Nephron progenitor cell (in vitro differentiated cells): ENCODE measurements at places on chromosomes 6 and 20.

GRCh38 chr6:101630941-101631340, 237.4 kb downstream of the GRIK2 start:
- no peak for DNase-seq

DNA sequence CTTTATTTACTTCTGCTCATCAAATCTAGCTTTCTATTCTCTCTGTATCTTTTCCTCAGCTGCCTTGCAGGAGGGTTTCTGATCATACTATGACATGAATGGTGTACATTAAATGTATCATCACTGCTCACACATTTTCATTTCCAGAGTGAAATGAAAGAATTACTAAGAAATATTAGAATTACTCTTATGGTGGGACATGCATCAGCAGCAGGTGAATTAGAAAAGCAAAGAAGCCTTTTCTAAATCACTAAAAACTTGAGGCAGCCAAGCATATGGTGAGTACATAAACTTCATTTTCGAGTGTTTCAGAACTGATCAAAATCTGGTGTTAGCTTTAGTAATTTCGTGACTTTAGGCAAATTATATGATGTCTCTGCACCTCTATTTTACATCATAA, 23.6 kb downstream of the IL17A start:
- no peak for DNase-seq

DNA sequence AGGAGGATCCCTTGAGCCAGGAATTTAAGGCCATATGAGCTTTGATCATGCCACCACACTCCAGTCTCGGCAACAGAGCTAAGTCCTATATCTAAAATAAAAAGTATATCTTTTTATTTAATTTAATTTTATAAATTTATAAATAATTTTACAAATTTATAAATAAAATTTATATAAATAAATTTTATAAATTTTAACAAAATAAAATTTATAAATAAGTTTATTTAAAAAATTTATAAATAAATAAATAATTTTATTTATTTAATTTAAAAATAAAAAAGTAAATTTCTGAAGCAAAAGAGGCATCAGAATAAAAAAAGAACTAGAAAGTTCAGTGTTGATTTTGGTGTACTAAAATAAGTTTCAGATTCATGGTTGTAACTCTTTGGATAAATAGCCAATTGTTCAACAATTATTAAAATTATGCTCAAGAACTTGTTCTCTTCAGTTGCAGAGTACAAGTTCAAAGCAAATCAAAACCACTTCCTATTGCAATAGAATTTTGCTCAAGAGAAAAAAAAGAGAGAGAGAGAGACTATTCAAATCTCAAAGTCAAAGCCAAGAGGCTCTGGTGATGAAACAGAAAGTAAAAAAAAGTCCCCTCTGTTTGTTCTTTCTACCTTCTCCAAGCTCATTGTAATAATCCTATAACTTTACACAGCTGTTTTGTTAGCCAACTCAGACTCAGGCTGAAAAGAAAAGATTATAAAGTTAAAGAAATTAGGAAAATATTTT, 547.5 kb upstream of the ADGRB3 start:
- no peak for DNase-seq

DNA sequence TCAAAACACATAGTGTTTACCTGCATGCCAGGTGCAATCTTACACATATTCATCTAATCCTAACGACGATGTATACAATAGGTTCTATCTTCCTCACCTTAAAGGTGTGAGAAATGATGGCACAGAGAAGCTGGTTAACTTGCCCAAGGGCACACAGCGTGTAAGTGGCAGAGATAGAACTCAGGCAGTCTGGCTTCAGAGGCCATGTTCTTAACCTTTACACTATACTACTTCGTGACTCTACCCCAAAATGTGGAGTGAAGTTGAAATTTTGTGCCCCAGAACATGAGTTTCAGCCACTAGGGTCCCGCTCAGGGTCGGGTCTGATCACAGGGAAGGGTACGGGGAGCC, 584 bp downstream of the VPS52 start:
- no peak for DNase-seq

DNA sequence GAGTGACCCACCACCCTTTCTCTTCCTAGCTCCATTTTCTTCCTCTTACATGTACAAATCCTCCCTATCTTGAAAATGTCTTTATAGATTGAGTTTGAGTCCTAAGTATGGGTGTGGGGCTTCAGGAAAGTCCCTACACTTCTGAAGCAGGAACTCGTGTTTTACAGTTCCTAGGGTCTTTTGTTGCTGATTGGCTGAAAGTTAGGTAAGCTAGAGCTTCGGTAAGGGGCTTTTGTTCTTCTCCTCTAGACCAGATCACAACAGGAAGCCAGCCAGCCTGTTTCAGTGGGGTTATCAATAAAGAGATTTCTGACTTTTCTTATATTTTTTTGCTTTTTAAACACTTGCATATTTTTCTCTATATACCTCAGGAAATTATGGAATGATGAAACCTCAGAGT, 51.3 kb downstream of the CNR1 start:
- no peak for DNase-seq

- no peak for DNase-seq
These were observed 40.4 kb downstream of the CD40 start for GRCh38 chr20:46158476-46158987.

- DNase-seq, result no peak
These were observed 42.0 kb downstream of the LCA5 start for GRCh38 chr6:79495246-79495645.

DNA sequence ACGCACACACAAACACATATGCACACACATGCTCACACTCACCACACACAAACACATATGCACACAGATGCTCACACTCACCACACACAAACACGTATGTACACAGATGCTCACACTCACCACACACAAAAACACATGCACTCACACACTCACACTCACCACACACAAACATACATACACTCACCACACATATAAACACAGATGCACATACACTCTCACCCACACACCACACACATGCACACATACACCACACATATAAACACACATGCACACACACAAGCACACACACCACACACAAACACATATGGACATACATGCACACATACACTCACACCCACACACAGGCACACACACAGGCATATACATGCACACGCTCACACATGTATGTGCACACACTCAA, 112.3 kb downstream of the ERMARD start:
- no peak for DNase-seq

GRCh38 chr6:130288065-130288464, 65.3 kb upstream of the SAMD3 start:
- no peak for DNase-seq

GRCh38 chr6:35519313-35520015, 6.8 kb upstream of the TULP1 start:
- DNase-seq, result no peak

DNA sequence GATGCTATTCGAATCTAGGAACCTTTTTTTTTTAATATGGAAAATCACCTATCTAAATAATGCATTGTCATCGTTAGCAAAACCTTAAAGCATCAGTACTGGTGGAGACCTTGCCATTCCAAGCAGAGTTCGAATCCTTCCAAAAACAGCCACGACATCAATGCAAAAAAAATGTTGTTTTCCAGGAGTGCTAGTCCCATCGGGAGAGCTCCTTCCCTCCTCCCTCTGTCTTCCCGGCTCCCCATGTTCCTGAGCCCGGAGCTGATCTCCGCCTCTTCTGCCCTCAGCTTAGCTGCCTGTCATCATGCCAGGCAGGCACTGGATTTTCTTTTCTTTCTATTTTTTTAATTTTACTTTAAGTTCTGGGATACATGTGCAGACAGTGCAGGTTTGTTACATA, 153.6 kb upstream of the QKI start:
- no peak for DNase-seq
